CD4-positive, alpha-beta T cell (primary cell): ENCODE measurements at places on chromosomes 2 and 18. TPM values are rescaled to one million over a fixed set of nuclear protein-coding genes. Genes with fewer than 3 reads are reported as not detected.

CDH2 gene
- total RNA-seq = not detected

PHLPP1 gene
- total RNA-seq = 7.1 TPM

- no peak for DNase-seq
Observed at GRCh38 chr2:28833740-28834470, 23.3 kb downstream of the SPDYA start.

- DNase-seq = no peak
Observed at GRCh38 chr18:63177919-63178821, 141.4 kb downstream of the BCL2 start.

DNA sequence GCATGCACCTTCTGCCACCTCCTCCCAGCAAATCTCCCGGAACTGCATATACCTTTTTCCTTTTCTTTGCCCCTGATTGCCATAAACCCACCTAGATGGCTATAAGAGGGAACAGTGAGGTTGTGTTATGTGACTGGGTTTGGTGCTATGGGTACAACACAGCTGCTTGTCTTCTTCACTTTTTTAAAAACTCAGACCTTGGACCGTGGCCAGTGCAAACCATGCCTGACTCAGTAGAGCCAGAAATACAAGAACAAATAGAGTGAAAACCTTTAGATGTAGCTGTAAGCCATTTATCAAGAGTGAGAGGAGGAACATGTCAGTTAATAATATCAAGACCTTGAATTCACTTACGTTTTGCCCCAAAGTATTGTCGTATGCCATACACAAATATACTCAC is 267.4 kb upstream of the CHAC2 start:
- no peak for DNase-seq

MC5R gene
- not detected for total RNA-seq

DNA sequence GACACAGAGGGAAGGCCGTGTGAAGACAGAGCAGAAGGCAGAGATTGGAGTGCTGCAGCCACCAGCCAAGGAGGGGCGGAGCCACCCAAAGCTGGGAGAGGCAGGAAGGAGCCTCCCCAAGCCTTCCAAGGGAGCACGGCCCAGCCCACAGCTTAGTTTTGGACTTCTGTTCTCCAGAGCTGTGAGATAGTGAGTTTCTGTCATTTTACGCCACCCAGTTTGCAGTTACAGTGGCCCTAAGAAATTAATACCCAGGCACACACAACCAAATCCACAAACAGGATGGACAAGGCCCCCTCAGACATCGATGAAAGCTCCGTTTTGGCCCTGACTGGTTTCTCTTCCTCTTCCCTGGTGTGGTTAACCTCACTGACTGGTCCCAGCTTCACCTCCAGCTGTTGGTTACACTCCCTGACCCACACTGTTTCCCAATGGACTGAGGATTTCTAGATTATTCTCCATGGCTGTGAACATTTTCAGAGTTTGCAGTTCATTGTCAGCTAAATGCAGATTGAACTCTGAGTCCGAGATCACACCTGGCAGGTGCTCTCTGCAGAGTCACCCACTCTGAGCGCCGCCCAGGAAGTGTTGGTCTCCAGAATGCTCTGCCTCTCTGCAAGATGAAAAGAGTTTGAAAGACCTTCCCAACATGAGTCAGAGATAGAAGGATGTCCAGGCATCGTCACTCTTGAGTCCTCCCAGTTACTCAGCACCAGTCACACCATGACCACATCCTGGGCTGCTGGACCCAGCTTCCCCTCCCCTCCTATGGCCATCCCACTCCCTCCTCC is 100.2 kb downstream of the TWIST2 start:
- no peak for DNase-seq

SLC30A3 gene
- not detected for total RNA-seq
